CD4-positive, alpha-beta T cell treated with Interleukin-12 subunit alpha and Interleukin-12 subunit beta, for 1 hour (primary cell): ENCODE measurements at places on chromosomes 16 and 17.

DNA sequence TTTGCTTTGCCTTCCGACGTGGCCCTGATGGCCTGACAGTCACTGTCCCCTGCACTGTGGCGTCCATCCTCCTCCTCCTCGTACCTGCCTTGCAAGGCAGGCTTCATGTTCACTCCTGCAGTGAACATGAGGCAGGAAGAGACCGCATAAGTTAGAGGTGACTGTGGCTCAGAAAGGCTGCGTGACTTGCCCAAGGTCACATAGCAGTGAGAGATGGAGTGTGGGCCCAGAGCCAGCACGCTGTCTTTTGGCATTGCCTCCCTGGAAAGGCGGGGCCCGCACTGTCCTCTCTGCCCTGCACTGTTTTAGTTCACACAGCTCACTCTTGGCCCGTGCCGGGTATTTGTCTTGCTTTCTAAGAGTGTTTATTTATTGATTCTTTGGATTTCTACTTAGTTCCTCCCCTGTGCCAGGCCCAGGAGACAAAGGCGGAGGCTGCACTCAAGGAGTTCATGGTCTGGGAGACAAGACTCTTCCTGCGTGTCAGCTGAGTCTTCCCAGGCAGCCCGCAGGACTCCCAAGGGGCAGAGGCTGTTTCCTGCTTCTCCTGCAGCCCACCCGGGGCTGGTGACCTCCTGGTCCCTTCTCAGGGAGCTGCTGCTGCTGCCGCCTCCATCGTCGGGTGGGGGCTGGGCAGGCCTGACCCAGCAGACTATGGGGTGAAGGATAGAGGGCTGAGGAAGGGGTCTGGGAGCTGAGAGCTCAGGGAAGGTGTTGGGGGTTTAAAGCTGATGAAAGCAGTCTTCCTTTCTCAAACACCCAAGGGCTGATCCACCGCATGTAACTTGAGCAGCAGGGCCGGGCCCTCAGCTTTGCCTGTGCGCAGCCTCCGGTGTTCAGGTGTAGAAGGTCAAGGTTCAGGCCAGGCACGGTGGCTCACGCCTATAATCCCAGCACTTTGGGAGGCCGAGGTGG is 12.7 kb downstream of the CYGB start:
- DNase-seq: no peak

DNA sequence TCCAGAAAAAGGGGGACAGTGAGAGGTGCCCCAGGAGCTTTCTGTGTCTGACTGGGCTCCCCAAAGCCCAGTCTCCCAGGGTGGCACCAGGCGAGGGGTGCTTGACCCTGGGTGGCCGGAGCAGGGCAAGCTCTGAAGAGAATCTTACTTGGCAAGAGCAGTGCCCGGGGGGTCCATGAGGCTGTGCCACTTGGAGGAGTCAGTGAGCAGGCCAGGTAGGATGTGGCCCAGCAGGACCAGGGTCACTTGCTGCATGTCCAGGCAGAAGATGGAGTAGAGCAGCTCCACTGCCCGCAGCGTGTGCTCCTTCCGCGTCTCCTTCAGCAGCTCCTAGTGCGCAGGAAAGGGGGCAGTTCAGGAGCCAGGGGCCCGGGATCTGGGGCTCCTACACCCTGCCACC is 7.3 kb downstream of the CSF3 start:
- DNase-seq: no peak

DNA sequence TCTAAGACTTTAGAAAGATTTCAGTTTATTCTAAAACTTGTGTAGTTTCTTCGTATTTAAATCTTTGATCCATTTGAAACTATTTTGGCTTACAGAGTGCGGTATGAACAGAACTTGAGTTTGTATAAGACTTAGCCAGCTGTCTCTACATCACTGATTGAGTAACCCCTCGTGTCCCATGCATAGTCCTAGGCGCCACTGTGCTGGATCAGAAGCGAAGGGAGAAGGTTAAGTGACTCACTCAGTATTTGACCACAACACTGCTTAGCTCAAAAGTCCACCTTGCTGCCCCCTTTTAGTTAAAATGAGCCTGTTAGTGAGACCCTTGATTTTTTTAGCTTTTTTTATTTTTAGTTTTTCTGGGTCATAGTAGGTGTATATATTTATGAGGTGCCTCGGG is 28.4 kb downstream of the CD300LB start:
- DNase-seq: no peak

DNA sequence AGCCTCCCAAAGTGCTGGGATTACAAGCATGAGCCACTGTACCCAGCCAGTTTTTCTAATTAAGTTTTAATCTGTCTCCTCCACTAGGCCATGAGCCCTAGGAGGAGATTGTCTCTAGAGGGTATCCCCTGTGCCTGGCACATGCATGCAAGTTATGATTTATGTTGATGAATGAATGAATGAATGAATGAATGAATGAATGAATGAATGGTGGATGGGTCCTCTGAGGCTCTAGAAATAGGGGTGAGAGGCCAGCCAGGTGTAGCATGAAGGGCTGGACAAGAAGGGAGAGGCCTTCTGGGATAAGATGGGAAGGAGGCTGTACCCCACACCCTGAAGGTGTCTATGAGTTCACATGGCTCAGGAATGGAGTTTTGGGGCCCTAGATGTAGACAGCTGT is 48.8 kb downstream of the EMP2 start:
- DNase-seq: no peak

DNA sequence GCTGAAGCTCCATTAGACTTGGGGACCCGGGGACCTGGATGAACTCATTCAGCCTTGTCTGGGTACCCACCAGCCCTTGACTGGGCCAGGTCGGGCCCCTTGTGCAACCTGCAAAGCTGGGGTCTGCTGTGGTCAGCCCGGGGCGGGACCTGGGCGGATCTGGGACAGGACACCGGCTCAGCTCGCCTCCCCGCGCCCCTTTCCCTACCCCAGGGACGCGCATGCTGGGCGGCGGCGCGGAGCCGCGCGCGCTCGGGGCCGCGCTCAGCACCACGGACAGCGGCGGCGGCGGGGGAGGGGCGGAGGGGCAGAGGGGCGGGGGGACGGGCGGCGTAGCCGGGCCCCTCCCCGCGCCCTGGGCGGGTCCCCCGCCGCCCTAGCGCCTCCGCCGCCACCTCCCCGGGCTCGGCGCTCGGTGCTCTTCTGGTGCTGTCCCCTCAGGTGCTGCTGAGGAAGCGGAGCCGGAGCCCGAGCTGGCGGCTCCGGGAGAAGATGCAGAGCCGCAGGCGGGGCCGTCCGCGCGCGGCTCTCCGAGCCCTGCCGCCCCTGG is 7.4 kb downstream of the ACD start:
- DNase-seq: no peak

- no peak for DNase-seq
These were observed 50.8 kb downstream of the SDK2 start for GRCh38 chr17:73593249-73593965.

DNA sequence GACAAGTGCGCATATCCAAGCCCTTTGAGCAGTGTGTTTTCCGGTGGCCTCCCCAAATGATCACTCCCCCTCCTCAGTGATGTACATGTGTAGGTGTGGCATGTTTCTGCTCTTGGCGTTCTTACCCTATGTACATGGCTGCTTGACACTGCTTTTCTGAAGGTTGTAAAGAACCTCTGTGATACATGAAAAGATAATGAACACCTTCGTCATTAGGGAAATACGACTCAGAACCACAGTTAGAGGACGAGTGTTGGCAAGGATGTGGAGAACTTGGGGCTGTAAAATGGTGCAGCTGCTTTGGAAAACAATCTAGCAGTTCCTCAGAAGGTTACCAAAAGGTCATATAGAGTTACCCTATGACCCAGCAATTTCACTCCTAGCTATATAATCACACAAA is 28.6 kb downstream of the CEP95 start:
- DNase-seq: no peak

- DNase-seq: no peak
These were observed 51.2 kb upstream of the MTMR4 start for GRCh38 chr17:58565389-58566311.

DNA sequence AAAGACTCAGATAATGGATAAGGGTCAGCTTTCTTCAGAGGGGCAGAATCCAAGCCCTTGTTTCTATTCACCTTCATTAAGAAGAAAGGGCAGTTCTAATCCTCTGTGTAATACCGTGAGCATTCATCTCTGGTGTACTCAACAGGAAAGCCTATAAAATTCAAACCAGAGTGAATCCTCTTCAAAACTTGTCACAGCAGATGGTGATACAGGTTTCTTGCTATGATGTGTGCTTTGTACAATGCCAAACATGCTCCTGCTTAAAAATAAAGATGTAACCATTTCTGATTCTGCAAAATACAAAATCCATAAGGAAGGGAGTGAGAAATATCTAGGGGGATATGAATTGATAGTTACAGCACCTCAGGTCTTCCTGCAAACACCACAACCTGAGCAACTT is 49.7 kb downstream of the CYTH1 start:
- no peak for DNase-seq

DNA sequence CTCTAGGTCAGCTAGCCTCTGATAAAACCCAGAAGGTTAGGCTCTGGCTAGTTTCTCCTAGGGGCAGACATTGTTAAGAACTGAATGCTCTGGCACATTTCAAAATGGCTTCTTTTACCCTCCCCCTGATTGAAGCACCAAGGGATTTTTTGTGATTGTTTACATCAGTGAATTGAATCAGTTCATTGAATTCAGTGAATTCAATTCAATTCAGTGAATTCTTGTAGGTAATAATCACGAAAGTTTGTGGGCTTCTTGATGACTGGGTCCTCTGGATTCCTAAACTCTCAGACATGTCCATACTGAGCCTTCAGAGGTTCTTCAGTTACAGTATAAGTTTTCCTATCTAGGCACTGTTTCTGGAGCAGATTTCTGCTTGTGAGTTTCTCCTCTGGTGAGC is 135.2 kb upstream of the ELAC2 start:
- DNase-seq: no peak

DNA sequence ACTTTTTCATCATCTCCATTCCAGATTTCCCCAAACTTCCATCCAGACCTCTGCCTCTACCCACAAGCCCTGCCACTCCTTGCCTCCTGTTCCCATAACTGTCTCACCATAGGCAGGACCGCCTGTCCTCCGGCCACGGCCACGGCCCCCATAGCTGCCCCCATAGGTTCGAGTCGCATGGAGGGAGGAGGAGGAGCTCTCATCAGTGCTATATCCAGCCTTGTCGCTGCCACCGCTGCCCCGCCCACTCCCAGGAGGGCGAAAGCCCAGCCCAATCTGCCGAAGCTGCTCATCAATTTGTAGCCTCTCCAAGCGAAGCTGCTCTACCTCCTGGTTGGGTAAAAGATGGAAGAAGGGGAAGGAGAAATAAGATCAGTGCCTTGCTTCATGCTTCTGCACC is 3.4 kb upstream of the SOX15 start:
- no peak for DNase-seq

- no peak for DNase-seq
These were observed 124.9 kb upstream of the HSBP1 start for GRCh38 chr16:83682868-83683235.

- DNase-seq: no peak
These were observed 13.9 kb downstream of the MAP2K4 start for GRCh38 chr17:12034538-12034937.

DNA sequence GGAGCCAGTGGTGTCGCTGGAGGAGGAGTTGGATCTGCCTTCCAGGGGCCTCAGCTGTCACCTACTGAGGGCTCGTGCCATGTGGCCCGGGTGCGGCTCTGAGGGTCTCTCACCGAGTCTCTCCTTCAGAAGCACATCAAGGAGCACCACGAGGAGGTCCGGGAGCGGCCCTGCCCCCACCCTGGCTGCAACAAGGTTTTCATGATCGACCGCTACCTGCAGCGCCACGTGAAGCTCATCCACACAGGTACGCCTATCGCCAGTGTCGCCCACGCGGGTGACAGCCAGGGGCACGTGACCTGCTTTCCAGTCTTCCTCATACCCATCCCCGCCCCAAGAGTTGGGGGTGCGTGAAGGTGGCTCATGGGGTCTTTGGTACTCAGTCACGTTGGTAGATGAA is 12.5 kb downstream of the ZNF276 start:
- DNase-seq: no peak

DNA sequence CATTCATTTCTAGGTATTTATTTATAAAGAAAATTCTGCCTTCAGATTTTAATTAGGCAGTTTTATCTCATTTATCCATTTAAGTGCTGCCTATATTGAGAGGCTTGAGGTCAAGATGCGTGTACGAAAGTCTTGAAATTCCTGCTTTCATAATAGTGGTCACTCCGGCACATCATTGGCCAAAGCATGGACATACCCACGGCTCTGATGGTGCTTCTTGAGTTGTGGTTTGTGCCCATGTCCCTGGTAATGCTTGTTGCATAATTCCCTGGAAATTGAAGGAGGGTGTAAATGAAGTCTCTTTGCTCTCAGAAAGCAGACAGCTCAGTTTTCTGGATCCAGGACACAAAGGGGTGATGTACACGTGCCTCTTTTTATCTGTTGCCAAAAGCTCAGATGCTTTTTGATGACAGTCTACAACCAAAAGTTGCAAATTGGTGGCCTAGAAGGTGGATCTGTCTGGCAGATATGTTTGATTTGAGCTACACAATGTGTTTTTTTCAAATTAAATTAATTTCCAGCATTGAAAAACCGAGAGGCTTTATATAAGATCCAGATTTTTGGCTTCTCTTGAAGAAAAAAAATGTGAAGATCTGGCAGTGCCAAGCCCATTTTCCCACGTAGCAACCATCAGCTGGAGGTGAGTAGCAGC is 94.4 kb downstream of the SHISA9 start:
- DNase-seq: no peak
